Mesothelial cell of epicardium (in vitro differentiated cells): ENCODE measurements at places on chromosomes 6 and 20. TPM values are rescaled to one million over a fixed set of nuclear protein-coding genes. Genes with fewer than 3 reads are reported as not detected.

The FERMT1 gene
- total RNA-seq, result 21.9 to 24.7 TPM (median 22.4 TPM) in 3 replicates

The SLC35B3 gene
- total RNA-seq, result 26.6 to 27.1 TPM (median 27.0 TPM) in 3 replicates

The ELOVL2 gene
- total RNA-seq, result 1.6 to 1.8 TPM (median 1.6 TPM) in 3 replicates

The PI16 gene
- not detected in 3 replicates for total RNA-seq

The RFX6 gene
- 3.4 to 4.0 TPM (median 3.8 TPM) in 3 replicates for total RNA-seq

The LRRN4 gene
- 75.4 to 89.5 TPM (median 78.8 TPM) in 3 replicates for total RNA-seq

The LAMA4 gene
- 41.5 to 49.4 TPM (median 46.4 TPM) in 3 replicates for total RNA-seq

The CD164 gene
- total RNA-seq, result 255 to 262 TPM (median 256 TPM) in 3 replicates

DNA sequence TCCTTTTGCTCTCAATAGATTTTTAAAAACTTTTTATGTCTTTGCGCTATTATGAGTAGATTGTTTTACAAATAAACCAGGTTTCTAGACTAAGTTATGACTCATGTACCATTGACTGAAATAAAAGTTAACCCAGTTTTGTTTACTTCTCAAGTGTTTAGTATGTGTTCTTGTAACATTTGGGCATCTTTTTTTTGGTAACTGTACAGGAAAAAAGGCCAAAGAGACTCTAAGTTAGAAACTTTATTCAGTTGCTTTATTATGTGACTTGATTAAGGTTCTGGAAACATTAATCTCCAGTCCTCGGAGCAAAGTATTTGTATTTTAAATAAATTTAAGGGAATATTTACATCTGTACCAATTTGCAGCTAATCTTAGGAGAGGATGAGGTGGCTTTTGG is 2.9 kb downstream of the NKAIN2 start:
- DNase-seq, result no peak

- no peak for DNase-seq
Measured at GRCh38 chr20:58251348-58251978, 23.0 kb upstream of the ANKRD60 start.

- DNase-seq, result no peak
Measured at GRCh38 chr6:147941143-147941542, 401.5 kb upstream of the SASH1 start.

DNA sequence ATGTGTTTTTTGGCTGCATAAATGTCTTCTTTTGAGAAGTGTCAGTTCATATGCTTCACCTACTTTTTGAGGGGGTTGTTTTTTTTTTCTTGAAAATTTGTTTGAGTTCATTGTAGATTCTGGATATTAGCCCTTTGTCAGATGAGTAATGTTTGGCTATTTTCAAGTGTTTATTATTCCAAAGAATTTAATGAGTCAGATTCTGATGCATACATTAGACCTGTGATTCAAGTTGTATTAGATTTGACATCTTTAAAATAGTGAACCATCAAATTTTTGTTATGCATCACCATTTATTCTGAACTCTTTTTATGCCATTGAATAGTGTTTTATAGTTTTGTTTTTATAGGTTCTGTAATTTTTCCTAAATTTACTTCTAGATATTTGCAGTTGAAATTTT is 319.3 kb downstream of the PKHD1 start:
- DNase-seq, result no peak

DNA sequence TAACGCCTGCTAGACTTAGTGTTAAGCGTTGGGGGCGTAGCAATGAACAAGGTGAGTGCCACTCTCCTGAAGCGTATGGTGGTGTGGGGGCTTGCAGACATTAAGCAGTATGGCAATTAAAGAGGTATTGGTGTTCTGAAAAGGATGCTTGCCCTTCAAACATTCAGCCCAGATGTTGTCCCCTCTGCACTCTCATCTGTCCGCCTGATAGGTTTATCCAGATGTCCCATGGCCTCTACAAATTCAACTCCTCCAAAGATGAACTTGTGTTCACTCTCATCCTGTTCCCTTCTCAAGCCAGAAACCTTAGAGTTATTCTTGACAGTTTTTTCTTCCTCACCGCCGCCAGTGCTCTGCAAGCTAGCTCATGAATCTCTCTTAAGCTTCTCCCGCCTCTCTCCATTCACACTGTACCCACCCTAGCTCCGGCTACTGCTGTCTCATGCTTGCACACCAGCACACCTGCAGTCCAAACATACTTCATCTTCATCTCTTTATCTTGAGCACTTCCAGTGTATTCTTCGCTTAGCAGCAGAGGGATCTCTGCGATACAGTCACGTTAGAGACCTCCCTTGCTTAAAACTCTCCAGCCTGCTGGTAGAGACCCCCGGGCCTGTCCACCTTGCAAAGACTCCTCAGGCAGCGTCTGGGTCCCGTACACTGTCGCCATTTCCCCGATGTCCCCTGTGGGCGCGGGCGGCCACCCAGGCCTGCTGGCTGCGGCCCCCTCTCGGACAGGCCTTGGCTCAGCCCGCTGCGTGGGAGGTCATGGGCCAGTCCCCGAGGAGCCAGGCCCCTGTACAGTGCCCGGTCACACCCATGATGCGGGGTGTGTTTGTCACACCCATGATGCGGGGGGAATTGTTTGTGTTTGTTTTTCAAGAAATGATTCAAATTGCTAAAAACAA is 962 bp downstream of the DDX27 start:
- no peak for DNase-seq

DNA sequence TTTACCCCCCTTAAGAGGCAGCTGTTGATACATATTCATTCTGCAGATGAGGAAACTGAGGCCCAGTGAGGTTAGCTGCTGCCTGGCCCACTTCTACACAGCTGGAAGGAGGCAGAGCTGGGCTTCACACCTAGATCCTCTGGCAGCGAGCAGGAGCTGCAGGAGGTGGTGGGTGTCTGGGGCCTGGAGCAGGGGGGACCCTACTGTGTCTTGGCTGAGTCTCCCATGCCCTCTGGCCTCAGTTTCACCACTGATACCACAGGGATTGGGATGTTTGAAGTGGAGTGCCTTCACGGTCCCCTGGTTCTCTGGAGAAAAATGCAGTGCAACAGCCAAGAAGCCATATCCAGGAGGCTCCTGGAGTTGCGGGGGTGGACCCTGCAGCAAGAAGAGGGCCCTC is 8.2 kb upstream of the BPIFA2 start:
- DNase-seq, result no peak

DNA sequence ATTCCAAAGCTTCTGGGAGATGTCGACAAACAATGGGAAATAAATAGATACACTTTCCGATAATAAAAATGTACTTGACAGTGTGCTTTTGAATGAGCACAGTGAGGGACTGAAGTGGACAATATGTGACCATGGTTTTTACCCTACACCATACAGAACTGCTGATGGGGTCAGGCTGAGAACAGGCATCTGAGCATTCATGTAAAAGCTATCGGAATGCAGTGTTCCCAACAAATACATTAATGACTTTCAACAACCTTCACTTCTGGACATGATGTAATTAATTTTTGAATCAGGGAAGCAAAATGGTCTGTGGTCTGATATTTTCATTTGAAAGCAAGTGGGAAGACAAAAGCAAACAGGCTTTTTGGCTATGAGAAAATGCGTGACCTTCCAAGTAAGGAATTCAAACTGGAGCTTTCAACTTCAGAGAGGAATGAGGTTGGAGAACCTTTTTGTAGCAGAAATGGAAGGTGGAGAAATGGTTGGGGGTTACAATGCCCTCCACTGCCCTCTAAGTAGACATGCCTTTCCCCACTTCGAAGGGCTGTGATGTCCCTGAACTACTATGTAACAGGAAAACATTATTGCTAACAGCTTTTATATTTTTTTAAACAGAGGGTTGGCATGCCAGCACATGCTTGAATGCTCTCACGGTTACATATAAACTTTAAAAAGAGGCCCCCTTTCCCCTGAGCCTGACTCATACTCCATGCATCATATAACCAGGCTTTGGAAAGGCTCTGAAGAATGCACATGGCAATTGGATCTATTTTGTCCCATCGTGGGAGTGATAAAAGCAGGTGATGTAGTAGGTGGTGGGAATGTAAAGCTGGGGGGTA is 203.5 kb upstream of the CITED2 start:
- no peak for DNase-seq

DNA sequence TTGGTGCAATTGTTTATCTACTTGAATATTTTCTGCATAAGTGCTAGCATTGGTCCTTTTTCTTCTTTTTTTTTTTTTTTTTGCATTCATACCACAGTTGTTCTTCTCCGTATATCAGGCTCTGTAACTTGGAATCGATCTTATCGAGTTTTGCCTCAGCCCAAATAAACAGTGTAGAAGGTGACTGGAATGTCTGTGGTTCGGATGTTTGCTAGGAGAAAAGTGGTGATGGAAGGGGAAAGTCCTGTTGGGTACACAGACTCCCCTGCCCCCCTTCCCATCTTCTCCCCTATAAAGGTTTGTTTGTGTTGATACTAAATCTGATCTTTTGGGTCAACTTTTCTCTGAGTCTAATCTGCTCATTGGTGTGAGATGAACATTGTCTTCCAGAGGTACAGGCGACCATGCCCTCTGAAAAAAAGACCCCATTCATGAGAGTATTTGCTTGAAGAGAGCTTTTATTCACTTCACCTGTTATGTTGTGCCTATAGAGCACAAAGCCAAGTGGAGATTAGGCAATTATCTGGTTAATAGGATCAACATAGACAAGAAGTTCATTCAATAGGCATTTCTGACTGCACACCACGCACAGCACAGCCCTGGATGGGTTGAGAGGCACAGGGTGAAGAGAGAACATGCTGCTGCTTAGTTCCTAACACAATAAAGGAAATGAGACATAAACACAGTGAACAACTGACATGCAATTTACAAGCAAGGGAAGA is 620.0 kb downstream of the PKHD1 start:
- no peak for DNase-seq

DNA sequence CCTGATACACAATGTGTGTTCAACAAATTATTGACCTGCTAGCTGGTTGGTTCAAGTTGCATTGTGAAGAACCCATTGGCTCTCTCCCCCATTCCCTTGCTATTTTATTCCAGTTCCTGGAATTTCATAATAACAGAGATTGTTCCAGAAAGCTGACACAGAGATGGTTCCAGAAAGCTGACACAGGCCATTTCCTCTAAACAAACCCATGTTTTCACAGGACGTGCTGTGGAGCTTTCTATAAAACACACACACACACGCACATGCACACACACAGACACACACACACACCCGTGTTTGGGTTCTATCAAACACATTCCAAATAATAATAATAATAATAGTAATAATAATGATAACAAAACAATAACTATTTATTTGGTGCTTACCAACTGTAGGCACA is 259.1 kb downstream of the CLIC5 start:
- DNase-seq, result no peak

- DNase-seq, result no peak
Measured at GRCh38 chr20:33910529-33911327, 83.0 kb upstream of the RALY start.

DNA sequence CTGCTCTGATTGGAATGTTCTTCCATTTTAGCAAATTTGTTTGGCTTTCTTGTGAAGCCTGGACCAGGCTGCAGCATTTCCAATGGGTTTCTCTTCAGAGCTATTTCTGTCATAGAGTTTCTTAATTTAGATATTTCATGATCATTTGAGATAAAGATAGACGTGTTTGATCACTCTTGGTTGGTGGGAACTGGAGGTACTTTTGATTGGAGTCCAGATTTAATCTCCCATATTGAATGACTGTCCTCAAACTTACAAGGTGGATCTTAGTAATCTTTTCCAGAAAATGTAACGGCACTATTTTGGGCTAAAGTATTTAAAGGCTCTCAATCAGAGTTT is 29.2 kb downstream of the RNF144B start:
- DNase-seq, result no peak

DNA sequence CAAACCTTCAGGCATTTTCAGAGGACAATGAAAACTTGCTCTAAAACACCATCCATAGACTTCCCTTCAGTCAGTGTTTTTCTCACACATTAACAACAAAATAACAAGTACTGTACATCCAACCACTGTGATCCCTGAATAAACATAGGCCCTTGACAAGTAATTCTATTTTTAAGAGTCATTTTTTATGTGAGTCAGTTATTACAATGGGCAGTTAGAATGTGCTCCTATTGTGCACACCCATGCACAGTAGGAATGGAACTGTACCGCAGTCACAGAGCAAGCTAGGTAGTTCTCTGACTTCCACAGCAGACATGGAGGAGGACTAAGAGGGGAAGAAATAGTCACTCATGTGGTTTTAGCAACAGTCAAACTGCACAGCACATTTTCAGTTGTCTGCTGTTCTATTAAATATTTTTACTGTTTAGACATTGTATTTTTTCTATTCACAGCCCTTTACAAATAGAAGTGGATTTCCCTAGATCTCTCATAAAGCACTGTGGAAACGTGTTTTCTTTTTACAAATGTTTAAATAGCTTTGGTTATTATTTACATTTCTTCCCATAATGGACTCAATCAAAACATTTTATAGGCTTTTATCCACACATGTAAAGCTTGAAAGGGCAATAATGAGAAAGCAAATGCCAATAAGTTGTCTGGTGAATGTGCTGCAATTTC is 100.4 kb downstream of the JAG1 start:
- DNase-seq, result no peak

DNA sequence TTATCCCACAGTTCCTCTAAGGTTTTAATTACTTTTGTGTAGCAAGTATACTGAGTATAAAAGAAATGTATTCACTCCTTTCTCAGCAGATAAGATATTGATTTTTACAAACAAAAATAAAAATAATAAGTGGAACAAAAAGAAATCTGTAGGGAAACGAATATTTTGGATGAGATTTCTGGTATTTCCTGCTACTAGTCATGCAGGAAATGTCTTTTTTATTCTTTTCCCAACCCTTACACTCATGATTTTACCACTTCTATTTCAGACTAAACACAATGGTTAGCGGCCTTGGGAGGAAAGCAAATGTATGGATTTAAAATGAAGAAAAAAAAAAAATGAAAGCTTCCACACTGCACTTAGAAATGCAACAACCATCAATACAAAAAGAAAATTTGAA is 580.5 kb upstream of the MARCKS start:
- DNase-seq, result no peak

DNA sequence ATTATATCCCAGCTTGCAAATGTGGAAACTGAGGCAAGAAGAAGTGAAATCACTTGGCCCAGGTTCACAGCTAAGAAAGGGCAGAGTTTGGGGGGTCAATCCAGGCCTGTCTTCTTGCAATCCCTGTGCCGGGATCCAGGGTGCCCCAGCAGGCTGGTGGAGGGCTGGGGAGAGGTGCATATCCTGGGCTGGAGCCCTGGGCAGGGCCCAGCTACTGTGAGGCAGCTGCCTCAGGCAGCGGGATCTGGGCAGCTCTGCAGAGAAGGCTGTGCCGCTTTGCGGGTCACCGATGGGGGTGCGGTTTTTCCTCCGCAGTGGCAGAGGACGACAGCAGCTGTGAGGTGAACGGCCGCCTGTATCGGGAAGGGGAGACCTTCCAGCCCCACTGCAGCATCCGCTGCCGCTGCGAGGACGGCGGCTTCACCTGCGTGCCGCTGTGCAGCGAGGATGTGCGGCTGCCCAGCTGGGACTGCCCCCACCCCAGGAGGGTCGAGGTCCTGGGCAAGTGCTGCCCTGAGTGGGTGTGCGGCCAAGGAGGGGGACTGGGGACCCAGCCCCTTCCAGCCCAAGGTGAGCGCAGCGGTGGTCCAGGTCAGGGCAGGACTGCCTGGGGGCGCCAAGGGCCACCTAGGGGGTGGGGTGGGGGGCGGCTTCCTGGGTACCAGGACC is 9.4 kb downstream of the CCN5 start:
- DNase-seq, result no peak

GRCh38 chr6:160112628-160113299 is 8.9 kb upstream of the SLC22A1 start:
- no peak for DNase-seq

- DNase-seq, result no peak
Measured at GRCh38 chr20:4956200-4956810, 45.0 kb downstream of the SLC23A2 start.

- no peak for DNase-seq
Measured at GRCh38 chr6:111381123-111381522, 101.9 kb downstream of the REV3L start.
